ENCODE measurements at places on chromosomes 1 and 21.

GRCh38 chr1:57336793-57337192 lies 87.1 kb downstream of the DAB1 start:
- no peak for DNase-seq

DNA sequence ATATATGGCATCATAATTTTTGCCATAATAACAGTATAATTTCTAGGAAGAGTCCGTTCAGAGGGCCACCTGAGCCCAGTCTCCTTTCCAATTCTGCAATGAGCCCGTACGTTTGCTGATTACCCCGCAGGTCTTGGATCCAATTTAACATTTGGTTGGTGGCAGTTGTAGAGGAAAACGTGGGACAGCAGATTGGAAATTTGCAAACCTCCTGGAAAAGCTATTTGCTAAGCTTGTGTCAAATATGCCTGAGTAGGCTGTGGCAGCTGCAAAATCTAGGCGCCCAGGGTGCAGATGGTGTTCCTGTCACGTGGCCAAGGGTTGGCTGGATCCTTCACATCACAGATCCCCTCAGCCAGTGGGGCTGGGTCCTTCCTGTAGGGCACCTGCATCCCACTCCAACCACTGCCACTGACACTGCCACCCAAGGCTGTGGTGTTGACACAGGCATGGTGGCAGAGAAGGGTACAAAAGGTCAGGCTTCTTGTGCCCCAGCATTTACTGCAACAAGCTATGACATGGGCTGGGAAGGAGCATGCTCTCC lies 174.8 kb upstream of the SYT6 start:
- no peak for DNase-seq

DNA sequence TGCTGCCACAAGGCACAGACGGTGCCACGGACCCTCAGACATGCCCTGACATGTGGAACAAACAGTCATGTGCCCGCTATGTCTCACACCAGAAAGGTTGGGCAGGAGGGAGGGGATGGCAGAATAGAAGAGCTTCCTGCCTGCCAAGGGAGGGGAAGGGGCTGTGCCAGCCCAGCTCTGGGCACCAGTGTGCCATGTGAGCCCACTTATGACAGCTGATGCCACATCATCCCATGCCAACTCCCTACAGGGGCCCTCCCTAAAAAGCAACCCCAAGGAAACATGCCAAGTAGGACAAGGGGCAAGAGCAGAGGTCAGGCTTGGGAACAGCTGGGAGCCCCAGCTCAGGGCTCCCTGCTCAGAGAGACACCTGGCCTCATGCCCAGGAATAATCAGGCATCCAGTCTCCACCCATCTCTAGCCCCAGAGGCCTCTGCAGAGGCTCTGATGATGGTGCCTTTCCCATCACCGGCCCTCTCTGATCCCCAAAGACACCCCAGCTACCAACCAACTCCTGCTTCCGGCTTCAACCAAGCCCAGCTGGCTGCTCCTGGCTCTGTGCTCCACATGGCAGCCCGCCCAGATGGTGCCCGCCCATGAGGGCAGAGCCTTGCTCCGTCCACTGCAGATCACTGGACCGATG lies 10.3 kb downstream of the ADGRB2 start:
- DNase-seq: no peak

DNA sequence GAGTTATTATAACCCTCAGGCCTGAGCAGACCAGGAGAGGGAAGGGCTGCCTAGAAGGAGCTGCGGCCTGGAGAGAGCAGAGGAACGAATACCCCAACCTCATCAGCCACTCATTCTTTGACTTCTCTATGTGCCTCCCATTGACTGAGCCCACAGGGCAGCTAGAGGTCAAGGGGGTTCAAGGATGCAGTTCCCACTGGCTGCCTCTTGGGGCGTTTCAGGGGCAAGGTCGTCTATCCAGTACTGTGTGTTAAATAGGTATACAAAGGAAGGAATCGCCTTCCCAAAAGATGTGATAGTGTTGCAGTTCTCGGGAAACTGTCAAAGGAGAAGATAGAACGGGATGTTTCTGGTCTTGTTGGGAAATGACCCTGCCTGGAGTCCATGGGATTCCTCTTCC lies 250.6 kb downstream of the PRDM2 start:
- no peak for DNase-seq

GRCh38 chr1:214801191-214801590 lies 198.2 kb downstream of the CENPF start:
- DNase-seq: no peak

Data from LNCaP clone FGC (cell line).